Cerebellum (tissue), 4 donors: ENCODE measurements at places on chromosomes 11 and 22.

DNA sequence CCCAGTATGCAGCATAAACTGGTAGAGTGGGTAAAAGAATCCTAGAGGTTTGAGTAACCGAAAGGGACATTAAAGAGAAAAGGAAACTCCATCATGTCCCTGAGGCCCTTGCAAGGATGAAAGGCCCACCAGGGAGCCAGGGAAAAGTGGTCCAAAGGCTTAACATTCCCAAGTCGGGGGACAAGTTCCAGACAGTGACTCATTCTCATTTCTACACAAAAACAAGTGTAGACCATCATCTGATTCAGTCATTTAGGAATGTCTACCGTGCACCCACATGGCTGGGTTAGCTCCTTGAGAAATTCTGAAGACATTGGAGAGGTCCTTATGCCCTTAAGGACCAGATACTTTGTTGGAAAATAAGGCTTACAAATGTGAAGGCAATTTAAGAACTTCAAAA, 4.8 kb upstream of the NOX4 start:
- no peak for DNase-seq

DNA sequence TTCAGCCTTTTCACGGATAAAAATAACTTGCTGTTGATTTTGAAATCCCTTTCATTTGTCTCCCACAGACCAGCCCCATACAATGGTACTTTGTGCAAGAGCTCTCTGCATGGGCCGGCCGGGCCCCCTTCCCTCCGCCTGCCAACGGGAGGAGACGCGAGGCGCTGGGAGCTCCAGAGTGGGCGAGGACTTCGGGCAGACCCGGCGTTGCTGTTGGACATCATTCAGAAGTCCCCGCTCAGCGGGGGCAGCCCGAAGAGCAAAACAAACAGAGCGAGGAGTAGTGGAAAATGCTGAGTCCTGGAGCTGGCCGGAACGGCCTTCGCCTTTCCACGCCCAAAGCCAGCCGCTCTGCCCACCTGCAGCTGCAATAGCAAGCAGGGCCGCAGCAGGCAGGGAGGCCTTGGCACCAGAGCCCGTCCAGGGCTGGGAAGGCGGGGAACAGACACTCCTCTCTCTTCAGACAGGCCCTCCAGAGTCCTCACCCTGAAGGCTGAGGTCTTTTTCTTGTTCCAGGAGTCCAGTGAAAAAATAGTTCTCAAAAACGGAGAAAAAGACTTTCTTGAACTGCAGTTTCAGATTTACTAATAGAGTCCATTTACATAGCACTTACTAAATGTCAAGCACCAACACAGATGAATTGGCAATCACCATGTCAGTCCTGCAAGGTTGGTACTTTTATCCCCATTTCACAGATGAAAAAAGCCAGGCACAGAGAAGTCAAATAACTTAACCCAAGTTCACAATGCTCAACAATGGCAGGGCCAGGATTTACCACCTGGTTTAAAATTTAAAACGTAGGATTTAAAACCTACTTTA, 135.5 kb downstream of the ETS1 start:
- DNase-seq, result peak; percentile 5

DNA sequence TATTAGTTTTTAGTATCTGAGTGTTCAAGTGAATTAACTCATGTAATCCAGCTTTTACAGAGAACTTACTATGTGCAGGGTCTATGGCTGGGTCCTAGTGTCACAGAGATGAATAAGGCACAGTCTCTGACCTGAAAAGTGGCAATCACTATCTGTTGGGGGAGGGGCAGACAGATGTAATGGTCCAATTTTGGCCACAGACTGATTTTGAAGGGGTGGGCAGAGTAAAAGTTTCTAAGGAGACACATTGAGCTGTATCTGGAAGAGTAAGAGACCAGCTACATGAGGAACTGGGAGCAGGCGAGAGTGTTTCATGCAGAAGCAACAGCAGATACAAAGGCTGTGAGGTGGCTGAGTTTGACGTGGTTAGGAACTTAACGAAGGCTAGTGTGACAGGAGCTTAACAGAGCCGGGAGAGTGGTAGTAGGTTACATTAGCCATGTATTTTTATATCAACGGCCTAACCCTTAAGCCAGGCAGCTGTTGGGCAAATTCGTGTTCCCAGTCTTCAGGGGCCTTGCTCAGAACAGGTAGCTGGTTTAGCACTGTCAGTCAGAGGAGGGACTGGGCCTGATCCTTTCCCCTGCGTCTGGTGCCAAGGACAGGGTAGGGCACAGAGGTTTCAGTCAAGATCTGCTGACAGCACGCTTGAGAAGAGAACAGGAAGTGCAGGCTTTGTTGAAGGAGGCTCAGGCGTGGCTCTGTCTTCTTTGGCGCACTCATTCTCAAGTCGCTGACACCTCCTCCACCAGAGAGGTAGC, 1.4 kb upstream of the STIM1 start:
- DNase-seq, result no peak

- DNase-seq, result no peak
These were observed 29.6 kb downstream of the SHANK3 start for GRCh38 chr22:50702261-50702671.
